ENCODE measurements at places on chromosomes 3 and 15.

DNA sequence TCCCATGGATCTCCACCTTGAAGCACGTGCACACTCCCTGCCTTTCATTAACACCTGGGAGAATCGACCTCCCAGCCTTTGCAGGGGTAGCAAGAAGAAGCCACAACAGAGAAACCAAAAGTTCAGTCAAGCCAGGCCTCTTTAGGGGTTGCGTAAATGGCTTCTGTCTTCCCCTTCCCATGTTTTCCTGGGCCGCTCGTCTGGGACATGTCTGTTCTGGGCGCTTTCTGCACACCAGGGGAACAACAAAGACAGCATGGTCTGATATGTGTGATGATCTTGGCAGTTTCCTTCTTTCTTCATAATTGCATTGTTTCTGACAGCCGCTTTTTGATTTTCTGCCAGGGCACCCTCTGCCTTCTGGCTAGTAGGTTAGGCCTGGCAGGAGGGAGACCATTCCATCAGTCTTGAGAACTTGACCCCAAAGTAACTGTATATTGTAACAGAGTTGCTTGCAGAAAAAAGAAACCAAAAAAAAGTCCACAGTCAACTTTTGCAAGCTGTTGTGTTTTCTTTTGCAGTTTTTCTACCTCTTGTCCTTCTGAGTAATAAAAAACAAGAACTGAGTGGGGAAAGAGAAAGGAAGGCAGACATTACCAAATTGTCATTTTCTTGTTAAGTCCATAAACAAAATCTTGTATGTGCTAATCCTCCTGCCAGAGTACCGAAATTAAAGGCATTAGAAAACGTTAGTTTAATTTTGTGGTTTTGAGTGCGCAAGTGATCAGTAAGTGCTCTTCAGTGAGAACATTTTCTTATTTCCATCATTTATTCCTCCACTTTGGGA is 56.0 kb upstream of the FURIN start:
- DNase-seq = no peak

DNA sequence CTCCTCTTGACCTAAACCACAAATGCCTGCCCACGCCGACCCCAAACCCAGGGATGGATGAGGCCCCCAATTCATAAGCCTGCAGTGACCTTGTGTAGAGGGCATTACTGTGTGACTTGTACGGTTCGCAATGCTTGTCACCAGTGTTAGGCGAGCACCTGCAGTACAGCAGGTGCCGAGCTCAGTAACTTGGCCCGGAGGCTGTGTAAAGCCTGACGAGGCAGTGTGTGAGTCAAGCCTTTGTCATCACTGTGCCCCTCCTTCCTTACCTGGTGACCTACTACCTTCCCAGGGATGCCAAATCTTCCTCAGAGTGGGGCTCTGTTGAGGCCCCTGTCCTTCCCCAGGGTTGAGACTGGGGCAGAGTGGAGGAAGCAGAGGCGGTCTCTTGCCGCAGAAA is 37.2 kb upstream of the TMEM115 start:
- DNase-seq = no peak

GRCh38 chr3:23762214-23762613 is 43.5 kb upstream of the UBE2E1 start:
- DNase-seq = no peak

- DNase-seq = peak; percentile 67
These were observed 4.6 kb downstream of the BCL6 start for GRCh38 chr3:187740421-187741399.

DNA sequence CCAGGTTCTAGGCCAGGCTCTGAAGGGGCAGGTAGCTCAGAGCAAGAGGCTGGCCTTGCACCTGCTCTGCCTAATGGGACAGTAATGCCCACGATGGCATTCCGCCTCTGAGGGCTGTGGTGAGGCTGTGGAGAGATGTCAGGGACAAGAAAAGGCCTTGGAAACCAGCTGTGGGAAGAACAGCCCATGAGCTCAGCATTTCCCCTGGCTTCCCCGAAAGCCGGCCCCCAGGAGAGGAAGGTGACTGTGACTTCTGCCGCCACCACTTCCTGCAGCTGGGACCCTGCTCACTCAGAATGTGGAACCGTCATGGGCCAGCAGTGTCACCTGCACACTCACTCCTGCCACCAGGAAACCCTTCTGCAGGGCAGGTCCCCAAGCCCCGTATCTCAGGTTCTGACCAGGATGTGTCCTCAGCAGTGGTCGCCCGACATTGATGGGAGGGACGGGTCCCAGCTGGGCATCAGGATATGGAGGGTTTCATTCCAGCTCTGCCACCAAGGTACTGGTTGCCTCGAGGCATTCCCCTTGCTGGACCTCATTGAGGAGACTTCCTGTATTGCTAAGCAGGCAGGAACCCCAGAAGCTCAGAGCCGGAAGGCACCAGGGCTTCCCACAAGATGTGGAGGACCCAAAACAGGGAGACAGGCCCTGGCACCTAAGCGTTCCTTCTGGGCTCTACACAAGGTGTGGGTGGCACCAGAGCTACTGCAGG is 30.7 kb downstream of the SEMA7A start:
- DNase-seq = peak; percentile 75

GRCh38 chr3:105293441-105293840 is 73.3 kb upstream of the ALCAM start:
- DNase-seq = no peak

DNA sequence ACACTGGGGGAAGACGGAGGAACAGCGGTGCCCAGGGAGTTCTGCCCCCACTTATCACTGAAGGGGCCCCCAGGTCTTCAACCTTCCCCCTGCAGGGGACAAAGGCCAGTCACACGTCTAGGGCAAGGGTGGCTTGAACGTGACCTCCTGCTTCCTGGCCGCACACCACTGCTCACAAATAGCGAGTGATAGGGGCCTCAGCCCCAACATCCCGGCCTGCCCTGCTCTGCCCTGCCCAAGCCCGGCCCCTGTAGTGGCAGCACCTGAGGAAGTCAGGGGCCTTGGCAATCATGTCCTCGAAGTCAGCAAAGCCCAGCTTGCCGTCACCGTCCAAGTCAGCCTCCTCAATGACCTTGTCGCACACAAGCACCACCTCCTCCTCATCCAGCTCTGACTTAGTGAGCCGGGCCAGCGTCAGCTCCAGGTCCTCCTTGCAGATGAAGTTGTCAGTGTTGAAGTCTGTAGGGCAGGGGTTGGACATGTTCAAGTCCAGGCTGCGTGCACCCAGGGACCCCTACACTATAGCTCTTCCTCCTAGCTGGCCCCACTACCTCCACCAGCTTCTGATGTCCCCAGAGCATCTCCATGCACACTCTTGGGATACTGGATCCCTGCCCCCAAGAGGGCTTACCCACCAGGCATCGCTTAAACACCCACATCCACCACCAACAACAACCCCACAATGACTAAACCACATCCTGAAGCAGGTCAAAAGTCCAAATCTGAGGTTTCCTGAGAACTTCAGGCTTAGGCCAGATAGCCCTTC is 13.3 kb downstream of the SH2D7 start:
- no peak for DNase-seq

GRCh38 chr3:27186013-27186412 is 183.2 kb downstream of the NEK10 start:
- no peak for DNase-seq

DNA sequence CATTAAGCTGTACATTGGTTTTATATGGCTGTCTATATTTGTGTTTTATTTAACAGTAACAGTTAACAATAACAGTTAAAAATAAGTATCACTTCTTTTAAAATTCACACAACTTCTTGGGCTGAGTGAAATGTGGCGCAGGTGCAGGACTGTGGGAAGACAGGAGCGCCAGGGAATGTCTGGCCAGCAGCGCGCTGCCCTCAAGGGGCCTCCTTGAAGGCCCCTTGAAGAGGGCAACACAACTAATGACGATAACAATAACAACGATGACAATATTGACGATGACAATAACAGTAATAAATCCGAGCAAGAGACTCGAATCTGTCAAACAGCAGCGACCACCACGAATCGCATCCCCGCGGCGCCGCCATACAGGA is 411 bp upstream of the PPP2R3A start:
- no peak for DNase-seq

GRCh38 chr15:63191895-63192618 is 2.7 kb downstream of the RAB8B start:
- peak; percentile 89 for DNase-seq

- DNase-seq = peak; percentile 93
These were observed 48.3 kb upstream of the ATP2B2 start for GRCh38 chr3:10553591-10554235.

- no peak for DNase-seq
These were observed 1.2 kb downstream of the GPR176 start for GRCh38 chr15:39918688-39919385.

GRCh38 chr3:50028346-50028745 is 60.4 kb upstream of the RBM5 start:
- DNase-seq = no peak

DNA sequence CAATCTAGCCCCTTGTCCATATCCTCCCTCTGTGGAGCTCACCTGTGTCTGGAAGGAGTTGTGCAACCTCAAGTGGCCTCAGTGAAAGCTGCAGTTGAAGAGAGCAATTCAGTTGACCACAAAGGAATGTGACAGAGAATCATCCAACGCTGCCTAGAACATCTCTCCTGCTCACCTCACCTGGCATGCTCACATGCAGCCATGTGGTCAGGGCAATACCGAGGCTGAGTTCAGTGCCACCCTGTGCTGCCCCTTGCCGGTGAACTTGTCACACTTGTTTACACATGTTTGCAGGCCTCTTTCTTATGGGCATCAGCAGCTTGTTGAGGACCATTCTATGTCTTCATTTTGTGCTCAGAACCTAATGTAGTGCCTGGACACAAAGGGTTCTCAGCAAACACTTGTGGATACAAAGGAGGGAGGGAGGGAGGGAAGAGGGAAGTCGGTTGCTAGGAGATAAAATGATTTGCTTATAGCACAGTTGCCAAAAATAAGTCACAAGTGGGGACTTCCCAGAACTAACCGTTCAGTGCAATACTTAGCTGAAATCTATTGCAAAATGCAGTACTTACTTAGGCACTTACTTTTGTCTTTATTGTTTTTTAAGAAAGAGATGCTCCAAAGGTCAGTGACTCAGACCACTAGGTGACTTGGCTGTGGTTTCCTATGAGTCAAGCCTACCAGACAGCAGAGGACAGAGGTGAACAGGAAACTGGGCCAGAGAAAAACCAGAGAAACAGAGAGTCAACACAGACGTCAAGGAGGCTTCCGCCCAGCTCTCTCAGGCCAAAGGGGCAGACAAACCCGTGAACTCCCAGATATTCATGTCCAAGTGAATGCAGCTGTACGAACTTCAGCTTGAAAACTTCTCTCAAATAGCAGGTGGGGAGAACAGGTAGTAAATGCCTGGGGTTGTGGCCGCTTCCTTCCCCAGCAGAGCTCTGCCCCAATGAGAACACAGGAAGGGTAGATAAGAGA is 227.8 kb upstream of the CTNNB1 start:
- peak; percentile 75 for DNase-seq
